T-helper 22 cell (primary cell): ENCODE measurements at places on chromosomes 12 and 14.
A peak's percentile ranks its signal among the peaks of the same experiment; 100 is the strongest.

DNA sequence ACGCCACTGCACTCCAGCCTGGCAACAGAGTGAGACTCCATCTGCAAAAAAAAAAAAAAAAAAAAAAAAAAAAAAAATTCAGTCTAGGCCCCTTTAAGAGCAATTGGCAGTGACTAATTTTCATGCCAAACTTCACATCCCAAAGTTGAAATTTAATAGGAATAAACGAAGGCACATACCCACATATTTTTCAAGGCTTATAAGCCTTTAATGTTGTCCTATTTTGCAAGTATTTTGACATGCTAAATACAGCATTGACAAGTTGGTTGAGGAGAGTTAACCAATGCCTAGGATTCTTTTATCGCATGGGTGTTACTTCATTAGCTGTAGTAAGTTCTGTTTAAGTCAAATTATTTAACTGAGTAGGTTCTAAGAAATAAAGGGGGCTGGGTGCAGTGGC, 23.5 kb upstream of the HIP1R start:
- DNase-seq = no peak

DNA sequence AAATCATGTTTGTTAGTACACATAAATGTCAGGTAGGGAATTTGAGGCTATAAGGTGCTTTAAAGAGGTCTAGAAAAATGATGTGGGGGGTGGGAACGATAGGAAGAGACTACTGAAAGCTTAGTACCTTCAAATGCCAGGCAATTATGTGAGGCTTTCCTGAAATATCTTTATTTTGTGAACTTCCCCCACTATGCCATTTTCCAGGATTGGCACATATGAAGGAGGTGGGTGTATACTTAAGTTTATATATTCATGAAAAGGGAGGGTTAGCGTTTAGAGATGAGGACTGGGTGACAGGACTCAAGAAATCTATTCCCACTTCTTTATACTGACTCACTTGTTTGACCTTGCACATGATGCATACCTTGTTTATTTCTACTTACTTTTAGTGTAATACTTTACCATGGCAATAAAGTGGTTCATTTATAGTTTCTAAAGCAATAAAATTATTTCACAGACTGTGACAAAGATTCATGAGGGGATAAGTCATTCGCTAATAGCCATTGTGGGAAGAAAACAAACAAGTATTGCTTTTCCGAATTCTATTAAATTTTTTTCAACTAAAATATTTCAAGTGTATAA, 77.1 kb downstream of the PLEKHA5 start:
- DNase-seq = no peak

- DNase-seq = no peak
These were observed 11.7 kb downstream of the RAD9B start for GRCh38 chr12:110513842-110514241.

GRCh38 chr14:20681348-20682126, 2.8 kb upstream of the RNASE4 start:
- peak; percentile 70 for DNase-seq

DNA sequence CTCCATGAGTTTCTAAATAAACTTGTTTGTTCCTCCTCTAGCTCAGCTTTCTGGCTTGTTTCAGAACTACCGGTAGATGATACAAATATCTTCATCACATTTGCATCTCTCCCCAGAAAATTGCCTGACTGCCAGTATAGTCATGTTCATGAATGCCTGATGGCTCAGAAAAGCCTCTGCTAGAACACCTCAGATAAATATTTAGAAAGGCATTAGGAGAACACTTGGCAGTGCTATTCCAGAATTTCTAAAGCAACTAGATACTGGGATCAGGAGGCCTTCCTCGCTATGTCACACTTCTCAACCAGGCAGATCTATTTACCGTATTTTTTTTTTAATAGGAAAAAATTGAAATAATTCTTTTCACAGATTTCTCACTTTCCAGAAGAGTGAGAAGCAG, 32.3 kb upstream of the KRAS start:
- DNase-seq = no peak

- DNase-seq = peak; percentile 34
These were observed 26.3 kb downstream of the BICDL1 start for GRCh38 chr12:120015313-120015712.

GRCh38 chr12:34377243-34378035, 355.1 kb downstream of the ALG10 start:
- no peak for DNase-seq

GRCh38 chr14:33114331-33114730, 175.7 kb downstream of the NPAS3 start:
- no peak for DNase-seq

DNA sequence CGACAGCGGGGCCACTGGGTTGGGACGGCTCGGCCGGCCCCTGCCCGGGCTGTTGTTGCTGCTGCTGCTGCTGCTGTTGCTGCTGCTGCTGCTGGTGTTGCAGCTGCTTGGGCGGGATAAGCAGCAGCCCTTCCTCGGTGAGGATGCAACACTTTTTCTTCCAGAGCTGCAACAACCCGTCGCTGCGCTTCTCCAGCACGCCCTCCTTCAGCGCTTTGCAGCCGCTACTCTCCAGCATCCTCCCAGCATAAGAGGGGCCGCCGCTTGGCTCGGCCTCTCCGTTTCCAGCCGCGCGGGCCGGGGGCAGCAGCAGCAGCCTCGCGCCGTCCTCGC, 529 bp downstream of the PHLDA1 start:
- DNase-seq = no peak

DNA sequence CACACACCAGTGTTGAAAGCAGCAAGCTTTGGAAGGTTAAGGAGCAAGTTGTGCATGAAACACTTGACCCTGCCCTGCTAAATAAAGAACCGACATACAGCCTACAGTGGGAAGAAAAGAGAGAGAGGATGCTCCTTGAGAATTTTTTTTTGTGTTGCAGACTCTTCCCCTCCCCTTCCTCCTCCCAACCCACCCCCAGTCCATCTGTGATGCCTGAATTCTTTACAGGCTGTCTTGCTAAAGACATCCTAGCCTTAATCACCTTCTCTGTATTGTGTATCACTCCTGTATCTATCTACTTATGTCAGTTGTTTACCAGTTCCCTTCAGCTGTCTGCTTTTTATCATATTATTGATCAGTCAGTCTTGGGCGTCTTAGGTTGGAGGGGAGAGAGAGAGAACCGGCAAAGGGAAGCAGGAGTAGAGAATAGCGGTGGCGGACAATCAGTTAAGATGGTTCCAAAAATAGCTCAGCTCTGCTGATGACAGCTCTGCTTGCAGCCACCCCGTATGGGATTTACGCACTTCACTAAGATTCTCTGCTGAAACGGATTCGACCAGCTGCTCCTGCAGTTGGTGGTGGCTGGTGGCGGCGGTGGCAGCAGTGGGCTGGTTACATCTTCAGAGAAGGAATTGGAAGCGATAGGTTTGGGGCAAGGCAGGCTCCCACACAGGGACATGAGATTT, 664.7 kb downstream of the NRXN3 start:
- DNase-seq = no peak

DNA sequence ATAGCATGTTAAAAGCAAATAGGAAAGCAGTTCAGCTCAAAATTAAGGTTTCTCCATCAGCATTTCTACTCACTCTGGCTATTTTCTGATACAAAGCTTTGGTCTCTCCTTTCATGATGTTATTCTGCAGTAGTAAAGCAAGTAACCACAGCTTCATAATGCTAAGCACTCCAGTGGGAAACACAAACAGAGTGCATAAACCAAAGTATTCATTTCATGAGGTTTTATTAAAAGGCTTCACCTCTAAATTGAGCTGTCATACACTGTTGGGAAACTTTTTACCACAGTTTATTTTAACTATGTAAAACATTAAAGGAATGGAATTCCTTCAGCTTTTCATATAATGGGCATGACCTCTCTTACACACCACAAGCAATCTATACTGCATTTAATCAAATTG, 157.9 kb upstream of the LMO3 start:
- no peak for DNase-seq
